ENCODE measurements at places on chromosomes 5 and 9. TPM values are rescaled to one million over a fixed set of nuclear protein-coding genes. Genes with fewer than 3 reads are reported as not detected.

Gene DMRT1
- not detected for total RNA-seq

Gene RANBP3L
- total RNA-seq = 3.9 TPM

Gene HDHD3
- 102 TPM for total RNA-seq

Gene FGD3
- total RNA-seq = 8.2 TPM

Gene SPINK13
- total RNA-seq = not detected

Gene IL9
- not detected for total RNA-seq

Gene C1QTNF2
- total RNA-seq = 2.2 TPM

All from mucosa of gallbladder (tissue), 1 donor.